ENCODE measurements at places on chromosomes 11 and 22.

DNA sequence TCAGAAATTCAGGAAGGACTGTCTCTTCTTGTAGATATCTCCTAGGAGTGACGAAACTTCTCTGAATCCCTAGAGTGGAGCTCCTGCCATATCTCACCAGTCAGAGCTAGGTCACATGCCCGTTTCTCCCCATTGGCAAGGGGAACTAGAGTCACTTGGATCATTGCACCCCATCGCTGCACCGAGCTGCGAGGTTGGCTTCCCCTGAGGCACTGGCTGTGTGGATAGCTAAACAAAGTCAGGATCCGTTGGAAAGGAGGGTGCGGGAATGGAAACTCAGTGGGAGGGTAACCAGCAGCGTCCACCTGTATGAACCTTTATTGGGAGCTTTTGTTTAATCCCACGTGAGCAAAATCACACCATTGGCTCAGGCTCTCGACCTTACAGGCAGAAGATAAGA is 283.8 kb downstream of the BRD1 start:
- no peak for DNase-seq

DNA sequence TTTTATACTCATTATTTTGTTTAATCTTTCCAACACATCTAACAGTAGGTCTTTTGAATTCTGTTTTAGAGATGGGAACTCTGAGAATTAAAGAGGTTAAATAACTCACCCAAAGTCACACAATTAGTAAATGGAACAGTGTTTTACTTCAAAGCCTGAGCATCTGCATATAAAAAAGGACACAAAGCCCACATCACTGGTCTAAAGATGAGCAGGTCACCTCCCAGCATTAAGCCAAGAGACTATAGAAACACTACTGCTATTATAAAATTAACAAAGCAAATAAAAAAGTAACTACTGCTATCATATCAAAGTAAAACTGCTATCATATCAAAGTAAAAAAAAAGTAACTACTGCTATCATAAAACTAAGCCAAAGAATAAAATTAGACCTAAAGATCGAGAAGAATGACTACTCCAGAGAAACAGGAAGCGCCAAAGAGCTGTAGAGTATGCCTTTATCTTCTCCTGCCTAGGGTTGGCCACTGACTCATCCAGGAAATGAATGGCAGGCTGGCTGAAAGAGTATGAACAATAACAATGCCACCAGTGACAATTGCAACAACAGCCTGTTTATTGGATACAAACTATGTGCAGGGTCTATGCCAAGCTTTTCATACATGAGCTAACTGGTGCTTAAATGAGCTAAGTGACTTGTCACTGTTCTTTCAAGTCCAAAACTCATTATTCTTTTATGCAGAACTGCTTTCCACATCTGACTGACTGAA is 1153.0 kb upstream of the TENM4 start:
- DNase-seq = no peak

GRCh38 chr11:133955945-133956421 is 785 bp downstream of the IGSF9B start:
- no peak for DNase-seq

GRCh38 chr11:75845324-75845723 is 30.3 kb downstream of the UVRAG start:
- no peak for DNase-seq

GRCh38 chr11:36750349-36750748 is 152.3 kb upstream of the RAG2 start:
- no peak for DNase-seq

GRCh38 chr11:27551127-27551526 is 44.6 kb upstream of the LIN7C start:
- no peak for DNase-seq

DNA sequence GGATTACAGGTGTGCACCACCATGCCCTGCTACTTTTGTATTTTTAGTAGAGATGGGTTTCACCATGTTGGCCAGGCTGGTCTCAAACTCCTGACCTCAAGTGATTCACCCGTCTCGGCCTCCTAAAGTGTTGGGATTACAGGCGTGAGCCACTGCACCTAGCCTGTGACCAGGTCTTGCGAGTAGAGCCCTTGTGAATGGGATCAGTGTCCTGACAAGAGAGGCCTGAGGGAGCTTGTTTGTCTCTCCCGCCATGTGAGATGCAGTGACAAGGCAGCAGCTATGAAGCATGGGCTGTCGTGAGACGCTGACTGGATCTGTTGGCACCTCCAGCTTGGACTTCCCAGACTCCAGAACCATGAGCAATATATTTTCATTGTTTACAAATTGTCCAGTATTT is 69.3 kb downstream of the LRRC32 start:
- no peak for DNase-seq

All from tibial nerve (tissue), 4 donors.